NCI-H226 (cell line): ENCODE measurements at places on chromosomes 11 and 22.

DNA sequence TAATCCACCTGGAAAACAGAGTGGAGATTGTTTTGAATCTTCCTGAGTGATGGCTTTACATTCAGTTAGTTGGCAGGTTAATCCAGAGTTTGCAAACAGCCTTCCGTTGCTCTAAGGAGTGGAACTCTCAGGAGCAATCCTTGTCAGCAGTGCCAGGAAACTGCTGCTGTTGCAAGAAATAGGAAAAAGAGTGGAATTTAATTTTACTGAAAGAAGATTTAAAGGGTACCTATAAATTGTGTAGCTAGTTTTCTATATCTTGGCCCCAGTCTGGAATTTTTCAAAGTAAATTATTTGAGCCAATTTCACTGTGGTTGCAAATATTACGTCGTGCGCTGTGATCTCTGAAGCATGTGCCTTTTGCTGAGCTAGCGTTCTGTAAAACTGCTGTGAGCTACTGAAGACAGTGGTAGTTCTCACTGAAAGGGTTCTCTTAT is 55.5 kb upstream of the SLC5A12 start:
- DNase-seq = no peak

DNA sequence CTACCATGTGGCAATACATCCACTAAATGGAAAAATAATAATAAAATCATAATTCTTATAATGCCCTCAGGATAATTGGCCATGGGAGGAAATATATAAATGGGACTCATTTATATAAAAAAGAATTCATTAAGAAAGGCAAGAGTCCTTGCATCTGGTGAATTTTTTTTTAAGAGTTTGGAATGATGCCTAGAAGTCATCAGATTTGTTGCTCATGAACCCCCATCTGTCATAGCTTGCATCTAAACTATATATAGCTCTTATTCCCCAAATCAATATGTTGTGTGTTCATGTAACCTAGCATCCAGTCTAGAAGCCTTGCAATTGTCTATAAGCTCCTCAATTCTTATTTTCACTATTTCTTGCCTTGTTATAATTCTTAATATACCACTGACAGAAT is 75.9 kb downstream of the CADM1 start:
- DNase-seq = no peak

DNA sequence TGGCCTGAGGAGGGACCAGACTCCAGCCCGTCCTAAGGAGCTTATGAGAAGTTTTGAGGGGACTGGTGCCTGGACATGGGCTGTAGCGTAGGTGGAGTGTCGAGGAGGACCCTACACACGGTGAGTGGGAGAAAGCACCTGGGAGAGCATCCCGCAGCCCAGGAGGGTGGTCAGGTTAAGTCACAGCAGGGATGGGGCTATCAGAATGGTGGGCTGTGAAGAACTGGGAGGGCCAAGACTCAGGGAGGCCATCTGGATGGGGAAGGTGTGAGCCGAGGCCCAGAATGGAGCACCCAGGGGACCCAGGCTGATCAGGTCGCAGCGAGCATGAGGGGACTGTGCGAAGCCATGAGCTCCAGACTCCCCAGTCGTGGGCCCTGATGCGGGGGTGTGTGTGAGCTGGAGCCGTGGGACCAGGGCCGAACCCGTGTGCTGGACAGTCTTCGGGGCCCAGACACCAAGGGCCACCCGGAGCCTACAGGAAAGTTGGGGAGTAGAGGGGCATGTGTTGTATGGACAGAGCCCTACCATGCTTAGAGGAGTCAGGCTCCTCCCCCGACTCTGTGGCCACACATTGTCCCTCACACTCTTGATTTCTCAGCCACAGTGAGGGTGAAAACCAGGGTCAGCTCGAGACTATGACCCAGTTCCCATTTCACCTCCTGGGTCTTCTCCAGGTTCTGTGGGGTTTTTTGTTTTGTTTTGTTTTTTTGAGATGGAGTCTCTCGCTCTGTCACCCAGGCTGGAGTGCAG is 54.3 kb downstream of the BCR start:
- no peak for DNase-seq

DNA sequence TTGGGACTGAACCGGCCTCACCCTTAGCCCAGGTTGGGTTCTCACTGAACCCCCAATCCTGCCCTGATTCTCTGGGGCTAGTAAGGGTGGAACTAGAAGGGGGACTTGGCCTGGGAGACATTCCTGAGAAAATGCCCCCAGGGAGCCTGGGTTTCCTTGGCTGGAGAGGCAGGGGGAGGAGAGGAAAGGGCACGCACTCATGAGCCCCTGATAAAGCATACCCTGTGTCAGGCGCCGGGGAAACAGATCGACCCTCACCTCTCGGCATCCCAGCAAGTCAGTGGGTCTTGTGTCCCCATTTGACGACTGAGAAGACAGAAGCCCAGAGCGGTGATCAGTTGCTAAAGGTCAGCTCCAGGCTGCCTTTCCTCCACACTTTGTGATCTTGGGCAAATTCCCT is 47.7 kb upstream of the RTL6 start:
- no peak for DNase-seq

- no peak for DNase-seq
Observed at GRCh38 chr22:50058906-50059880, 1.1 kb upstream of the TTLL8 start.

DNA sequence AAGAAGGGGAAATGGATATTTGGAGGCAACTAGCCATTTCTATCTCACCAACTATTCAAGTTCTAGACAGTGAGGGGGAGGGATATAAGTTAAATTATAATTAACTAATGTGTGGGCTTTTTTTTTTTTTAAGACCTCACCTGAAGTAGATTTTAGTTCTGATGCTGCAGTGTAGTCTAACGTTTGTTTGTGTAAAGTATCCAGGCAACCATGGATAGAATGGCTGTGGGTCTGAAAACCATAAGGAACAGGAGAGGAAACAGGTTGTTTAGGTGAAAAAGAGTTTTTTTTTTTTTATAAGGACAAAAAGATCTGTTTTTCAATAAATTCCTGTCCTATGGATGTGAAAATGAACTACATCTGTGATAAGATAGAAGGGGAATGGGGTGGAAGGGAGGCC is 262.4 kb upstream of the PLET1 start:
- no peak for DNase-seq

DNA sequence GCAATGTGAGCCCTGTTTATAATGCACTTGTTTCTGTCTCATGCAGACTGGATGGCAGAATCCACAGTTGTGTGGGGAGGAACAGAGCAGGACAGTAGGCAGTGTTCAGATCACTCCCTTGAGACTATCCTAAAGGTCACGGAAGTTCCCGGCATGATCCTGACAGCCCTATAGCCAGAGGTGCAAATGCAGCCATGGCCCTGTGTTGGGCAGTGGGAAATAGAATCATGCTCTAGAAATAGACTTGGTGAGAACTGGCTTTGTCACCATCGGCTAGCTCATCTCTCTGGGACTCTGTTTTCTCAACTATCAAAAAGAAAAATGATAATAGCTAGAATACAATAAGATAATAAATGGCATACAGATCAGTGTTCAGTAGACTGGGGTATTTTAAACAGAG is 123.2 kb downstream of the FEZ1 start:
- DNase-seq = no peak

DNA sequence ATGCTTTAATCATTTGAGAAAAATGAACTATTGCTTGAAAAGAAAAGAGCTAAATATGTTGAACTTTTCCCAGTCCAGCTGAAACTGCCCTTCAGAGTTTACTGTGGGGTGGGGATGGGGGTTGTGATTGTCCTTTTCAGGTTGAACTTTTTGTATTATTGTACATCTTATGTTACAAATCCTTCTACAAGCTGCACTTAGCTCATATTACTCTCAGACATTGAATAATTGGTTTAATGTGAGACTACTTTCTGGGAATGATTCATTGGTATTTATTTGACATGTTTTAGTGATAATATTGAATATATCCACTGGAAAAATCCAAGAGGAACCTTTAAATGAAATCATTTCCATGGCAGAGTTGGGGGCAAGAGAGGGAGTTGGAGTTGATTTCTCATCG is 84.9 kb downstream of the ATXN10 start:
- no peak for DNase-seq

DNA sequence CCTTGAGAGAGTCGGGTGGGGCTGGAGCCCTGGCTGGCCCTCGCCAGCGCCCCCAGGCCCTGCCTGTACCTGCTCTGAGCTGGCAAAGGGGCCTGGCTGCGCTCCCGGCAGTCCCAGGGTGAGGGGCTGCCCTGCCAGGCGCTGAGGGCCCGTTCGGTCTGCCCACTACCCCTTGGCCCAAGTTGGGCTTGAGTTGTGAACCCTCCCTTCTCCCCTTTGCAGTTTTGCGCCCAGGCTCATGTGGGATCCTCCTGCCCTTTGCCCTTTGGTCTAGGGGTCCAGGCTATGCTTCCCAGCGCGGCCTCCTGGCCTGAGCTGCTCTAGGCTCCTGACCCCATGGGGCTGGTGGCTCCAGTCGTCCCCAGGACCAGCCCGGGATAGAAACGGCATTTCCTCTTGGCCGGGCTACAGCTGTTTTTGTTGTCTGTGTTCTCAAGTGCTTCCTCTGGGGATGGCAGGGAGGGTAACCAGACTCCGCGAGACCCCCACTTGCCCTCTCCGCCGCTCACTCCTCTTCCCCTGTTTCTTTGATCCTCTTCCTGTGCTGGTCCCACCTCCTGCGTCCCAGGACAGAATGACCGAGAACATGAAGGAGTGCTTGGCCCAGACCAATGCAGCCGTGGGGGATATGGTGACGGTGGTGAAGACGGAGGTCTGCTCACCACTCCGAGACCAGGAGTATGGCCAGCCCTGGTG is 34.9 kb downstream of the PRDM11 start:
- no peak for DNase-seq

DNA sequence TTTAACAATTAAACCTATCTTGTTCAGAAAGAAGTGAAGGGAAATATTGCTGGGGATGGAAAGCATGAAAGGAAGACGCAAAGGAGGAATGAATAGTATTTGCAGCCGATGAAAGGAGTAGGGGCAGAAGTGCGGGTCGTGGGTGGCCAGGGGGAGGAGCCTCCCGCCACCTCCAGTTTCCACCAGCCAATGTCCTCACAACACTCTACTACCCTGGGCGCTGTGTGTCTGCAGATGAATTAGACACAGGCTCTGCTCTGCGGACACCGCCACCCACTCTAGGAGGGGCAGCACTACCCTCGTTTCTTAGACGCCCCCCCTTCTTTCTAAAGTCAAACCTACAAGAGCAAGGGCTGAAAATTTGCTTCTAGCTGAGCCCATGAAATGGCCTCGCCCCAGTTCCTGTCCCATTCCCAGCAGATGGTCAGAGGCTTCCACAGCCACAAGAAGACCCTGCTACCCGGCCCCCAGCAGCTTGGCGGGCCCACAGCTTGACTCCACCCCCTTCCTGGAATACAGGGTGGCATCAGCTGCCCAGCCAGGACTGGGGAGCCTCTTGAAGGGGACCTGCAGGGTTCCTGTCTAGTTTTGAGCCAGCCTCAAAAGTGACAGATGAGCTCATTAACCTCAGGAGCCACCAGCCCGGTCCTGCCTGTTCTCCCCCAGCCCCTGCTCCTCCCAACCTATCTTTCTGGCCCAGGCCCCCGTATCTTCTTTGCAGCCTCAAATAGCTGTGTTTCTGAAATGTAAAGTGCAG is 268.1 kb downstream of the BUD13 start:
- DNase-seq = no peak

GRCh38 chr22:30000566-30000965 is 79.7 kb upstream of the HORMAD2 start:
- no peak for DNase-seq

DNA sequence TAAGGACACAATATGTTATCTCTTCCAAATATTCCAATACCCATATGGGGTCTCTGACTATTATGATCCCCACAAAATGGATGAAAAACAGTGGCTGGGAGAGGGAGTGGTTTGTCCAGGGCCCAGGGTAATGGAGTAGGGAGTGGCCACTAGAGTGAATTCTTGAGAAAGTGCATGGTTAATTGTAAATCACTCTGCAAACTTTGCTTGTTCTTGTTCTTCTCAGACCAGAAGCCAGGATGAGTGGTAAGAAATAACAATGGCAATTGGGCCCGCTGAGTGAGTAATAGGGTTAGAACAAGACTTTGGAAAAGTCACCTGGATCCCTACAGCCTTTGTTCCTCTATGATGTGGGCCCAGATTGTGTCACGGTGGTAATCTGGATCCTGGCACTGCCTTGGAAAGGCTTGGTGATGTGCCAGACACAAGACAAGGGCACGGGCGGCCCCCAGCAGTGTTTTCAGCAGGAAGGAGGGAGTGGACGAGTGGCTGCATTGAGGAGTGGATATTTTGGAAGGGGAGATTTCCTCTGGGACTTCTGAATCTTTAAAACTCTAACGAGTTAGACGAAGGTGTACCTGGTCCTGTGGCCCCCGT is 18.2 kb upstream of the KIRREL3 start:
- no peak for DNase-seq

DNA sequence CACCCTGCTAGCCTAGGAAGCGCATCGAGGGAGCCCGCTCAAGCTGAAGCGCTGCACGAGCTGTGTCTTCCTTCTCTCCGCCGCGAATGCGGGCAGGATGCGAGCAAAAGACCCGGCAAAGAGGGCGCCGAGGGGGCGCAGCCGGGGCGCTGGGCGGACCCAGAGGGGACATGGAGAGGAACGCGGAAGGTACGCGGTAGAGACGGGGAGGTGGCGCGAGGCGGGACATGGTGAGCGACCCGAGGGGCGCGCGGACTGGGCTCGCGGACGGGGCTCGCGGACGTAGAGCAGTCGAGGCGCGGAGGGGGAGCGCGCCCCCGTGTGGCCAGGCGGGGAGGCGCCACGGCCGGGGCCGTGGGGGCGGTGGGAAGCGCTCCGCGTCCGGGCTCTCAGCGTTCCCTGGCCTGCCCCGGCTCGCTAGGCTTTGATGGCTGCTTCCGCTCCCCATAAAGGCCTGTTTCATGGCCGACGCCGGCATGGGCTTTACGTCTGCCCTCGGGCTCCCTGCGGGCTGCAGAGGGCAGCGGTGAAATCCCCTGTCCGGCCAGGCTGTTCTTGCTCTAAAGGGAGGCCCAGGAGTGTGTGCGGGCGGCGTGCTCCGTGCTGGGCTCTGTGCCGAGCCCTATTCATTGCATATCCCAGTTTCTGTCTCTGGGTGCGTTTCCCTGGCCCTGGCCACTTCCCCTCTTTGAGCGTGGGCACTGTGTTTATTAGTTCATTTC is 31.2 kb upstream of the TRIM29 start:
- DNase-seq = peak; percentile 51

DNA sequence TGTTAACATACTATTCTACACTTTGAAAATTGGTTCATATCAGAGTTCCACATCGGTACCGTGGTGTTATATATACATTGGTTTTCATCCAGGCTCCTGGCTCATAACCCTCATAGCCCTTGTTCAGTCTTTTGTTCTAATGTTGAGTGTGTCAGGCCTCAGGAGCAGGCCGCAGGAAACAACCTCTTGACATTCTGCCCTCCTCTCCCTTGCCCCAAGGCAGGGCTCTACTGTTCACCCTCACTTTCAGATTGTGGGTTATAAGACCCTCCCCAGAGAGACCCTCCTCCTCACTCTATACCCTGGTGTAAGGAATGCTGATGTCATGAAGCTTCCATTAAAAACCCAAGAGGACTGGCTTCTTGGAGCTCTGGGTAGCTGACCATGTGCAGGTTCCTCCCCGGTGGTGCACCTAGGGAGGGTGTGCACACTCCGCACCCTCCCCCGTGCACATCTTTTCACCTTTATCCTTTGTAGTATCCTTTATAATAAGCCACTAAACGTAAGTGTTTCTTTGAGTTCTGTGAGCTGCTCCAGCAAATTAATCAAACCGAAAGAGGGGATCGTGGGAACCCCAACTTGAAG is 12.1 kb downstream of the SSH3 start:
- no peak for DNase-seq

- no peak for DNase-seq
Observed at GRCh38 chr11:2219318-2220017, 47.9 kb upstream of the TH start.

GRCh38 chr11:100972046-100972445 is 157.6 kb downstream of the PGR start:
- DNase-seq = peak; percentile 13
